ENCODE measurements at places on chromosomes 16 and 17.

- no peak for DNase-seq
Measured at GRCh38 chr16:57028086-57028485, 38.7 kb downstream of the NLRC5 start.

GRCh38 chr17:1312261-1312870 is 32.9 kb downstream of the TRARG1 start:
- peak; percentile 13 for DNase-seq

DNA sequence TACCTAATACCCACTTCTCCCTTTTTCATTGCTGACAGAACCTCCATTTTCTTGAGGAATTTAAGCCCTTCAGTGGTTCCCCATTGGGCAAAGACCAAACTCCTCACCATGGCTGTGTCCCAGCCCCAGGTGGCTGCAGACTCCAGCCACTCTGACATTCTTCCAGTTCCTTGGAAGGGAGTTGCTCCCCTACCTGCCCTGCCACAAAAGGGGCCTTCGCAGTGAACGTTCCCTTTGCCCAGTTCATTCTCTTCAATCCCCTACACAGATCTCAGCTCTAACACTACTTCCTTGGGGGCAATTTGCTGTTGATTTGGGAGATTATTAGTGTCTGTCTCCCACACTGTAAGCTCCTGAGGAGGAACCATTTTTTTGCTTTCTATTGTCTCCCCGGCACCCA is 3.2 kb upstream of the AKTIP start:
- DNase-seq, result no peak

DNA sequence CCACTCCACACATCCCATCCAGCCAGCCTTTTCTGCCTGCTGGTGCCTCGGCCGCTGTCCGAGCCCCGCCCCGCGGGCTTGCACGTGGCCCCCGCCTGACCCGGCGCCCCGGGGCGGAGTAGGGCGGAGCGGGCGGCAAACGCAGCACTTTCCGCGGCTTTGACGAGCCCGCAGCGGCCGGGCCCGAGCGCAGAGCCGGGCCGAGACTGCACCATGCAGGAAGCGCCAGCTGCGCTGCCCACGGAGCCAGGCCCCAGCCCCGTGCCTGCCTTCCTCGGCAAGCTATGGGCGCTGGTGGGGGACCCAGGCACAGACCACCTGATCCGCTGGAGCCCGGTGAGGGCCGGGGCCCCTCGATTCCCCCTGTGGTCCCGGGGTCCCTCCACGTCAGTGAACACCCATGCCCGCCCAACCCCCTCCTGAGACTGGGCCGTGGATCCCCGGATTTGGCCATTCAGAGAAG is at the start of gene HSF4:
Gene HSF4 (plus strand): TSS at position 147 of the 463 bp plus-strand sequence. CDS start 67 bp downstream, at position 214.
- DNase-seq, result peak; percentile 52

DNA sequence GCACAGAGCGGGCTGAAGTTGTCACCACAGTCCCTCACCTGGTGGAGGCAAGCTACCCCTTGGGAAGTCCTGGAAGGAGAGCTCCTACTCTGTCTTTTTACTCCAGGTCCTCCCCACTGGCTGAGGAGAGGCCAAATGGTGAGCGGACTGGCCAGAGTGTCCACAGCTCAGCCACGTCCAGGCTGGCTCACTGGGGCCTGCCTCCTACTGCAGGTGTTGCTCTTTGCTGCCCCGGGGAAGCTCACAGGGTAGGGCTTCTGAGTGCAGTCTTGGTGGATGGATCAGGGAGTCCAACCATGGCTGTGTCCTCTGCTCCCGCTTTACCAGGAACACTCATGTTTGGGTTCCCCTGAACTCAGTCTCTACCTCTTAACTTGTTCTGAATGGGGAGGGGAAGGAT is 2.7 kb downstream of the B9D1 start:
- DNase-seq, result no peak

GRCh38 chr17:8712698-8713097 is 31.9 kb downstream of the CCDC42 start:
- DNase-seq, result no peak

GRCh38 chr16:66996324-66996982 is 8.1 kb downstream of the CES4A start:
- peak; percentile 92 for DNase-seq
